Brain microvascular endothelial cell (primary cell): ENCODE measurements at places on chromosomes 13 and 19.
A peak's percentile ranks its signal among the peaks of the same experiment; 100 is the strongest.

- no peak for DNase-seq
These were observed 16.3 kb downstream of the MPND start for GRCh38 chr19:4359627-4360000.

DNA sequence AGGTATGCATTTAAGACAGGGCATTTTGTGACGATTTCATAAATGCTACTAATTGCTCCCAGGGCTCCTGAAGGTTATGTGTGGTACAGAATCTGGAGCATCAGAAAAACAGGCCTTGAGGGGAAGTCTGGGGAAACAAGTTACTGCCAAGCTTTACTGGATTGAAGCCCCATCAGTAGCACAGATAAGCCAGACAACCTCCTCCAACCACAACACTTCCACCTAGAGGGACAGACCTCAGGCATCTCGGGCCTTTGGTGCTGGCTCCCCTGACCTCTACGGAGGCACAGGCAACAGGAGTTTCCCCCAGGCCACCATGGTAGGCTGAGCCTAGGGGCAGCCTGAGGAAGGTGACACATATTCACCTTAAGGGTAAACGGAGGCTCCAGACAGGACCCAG lies 54.1 kb downstream of the ABCC4 start:
- no peak for DNase-seq

DNA sequence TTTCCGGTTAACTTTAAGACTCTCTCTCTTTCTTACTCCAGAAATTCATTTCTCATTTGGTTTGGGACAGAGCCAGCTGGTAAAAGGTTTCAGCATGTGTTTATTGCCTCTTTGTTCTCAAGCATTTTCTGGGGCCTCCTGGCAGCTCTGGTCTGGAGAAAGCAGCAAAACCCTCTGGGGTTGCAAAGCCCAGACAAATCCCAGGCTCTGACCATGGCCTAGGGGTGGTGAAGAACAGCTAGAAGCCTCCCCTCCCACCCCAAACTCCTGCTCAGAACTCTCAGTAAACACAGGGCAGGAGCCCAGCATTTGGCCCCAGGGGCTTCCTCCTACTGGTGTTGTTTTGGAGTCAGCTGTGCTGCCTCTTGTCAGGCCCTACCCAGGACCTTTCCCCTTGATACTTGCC lies 124.2 kb upstream of the SERP2 start:
- DNase-seq, result no peak

GRCh38 chr19:31436121-31436776 lies 87.0 kb upstream of the TSHZ3 start:
- DNase-seq, result no peak

- DNase-seq, result peak; percentile 70
These were observed 9.7 kb upstream of the GIPC1 start for GRCh38 chr19:14505488-14506239.

GRCh38 chr13:27182844-27183497 lies 11.4 kb upstream of the USP12 start:
- DNase-seq, result peak; percentile 92

DNA sequence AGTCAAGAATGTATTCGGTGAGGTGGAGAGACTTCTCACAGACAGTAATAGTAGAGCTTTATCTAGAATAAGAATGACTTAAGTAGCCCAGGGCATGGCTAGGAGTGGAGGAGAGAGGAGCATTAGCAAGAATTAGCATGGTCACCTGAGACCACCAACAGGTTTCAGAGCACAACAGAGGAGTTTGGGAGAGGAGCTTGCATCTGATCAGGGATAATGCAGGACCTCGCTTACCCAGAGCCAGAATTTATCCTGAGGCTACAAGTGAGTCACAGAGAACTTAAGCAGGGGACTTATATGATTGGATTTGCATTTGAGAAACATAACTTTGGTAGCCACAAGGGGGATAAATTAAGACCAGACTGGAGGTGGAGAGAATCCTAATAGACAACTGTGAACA lies 102.1 kb upstream of the FNDC3A start:
- DNase-seq, result no peak

- DNase-seq, result peak; percentile 78
These were observed 2.2 kb downstream of the NAXD start for GRCh38 chr13:110617321-110618072.
